HT1080 (cell line): ENCODE measurements at places on chromosomes 6 and 20. TPM values are rescaled to one million over a fixed set of nuclear protein-coding genes. Genes with fewer than 3 reads are reported as not detected.

DNA sequence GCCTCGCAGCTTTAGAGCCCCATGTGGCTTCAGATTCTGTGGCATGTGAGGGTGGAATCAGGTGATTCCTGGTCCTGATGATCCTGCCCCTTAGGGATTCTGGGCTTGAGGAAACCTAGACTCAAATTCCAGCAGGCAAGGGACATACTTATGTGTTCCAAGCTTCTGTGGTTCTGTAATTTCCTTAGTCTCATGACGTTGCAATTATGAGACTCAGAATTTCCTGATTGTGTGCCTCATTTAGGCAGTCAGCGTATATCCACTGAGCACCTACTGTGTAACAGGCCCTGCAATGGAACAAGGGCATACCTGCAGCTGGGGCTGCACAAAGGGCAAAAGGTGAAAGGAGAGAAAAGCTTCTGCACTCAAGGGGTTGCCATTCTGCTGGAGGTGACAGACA lies 11.6 kb upstream of the BPIFB4 start:
- DNase-seq = no peak

DNA sequence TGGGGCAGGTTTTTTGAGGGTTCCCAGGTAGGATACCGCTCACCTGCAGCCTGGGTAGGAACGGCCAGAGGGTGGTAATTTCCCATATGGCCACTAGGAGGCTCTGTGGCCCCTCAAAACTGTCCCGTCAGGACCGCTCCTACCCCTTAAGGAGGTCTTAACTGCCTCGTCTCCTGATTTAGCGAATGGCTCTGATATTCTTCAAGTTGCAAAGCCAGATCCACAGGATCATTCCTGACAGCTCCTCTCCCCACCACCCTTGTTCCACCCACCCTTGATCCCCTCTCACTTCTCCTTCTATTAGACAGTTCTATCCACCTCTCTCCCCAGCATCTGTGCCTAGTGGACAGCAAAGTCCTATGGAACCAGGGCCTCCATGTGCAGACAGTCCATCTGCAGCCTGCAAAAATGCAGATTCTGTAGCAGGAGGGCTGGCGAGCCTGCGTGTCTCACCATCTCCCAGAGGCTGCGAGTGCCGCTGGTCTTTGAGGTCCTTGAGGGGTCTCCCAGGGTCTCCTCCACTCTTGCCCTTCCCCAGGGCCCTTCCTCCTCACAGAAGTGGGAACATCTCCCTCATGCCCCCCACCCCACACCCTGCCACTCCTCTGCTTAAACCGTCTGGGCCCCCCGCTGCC lies 34.3 kb upstream of the ZBP1 start:
- DNase-seq = peak; percentile 57

Gene SLC17A5
- total RNA-seq = 9.1 and 11.2 TPM in 2 replicates

GRCh38 chr6:97069363-97069762 lies 144.8 kb downstream of the KLHL32 start:
- no peak for DNase-seq

GRCh38 chr6:49430866-49431265 lies 32.2 kb downstream of the MMUT start:
- no peak for DNase-seq

- no peak for DNase-seq
These were observed 244.8 kb upstream of the FAM83B start for GRCh38 chr6:54601600-54602300.
